ENCODE measurements at places on chromosomes 2 and 18.
A peak's percentile ranks its signal among the peaks of the same experiment; 100 is the strongest.

DNA sequence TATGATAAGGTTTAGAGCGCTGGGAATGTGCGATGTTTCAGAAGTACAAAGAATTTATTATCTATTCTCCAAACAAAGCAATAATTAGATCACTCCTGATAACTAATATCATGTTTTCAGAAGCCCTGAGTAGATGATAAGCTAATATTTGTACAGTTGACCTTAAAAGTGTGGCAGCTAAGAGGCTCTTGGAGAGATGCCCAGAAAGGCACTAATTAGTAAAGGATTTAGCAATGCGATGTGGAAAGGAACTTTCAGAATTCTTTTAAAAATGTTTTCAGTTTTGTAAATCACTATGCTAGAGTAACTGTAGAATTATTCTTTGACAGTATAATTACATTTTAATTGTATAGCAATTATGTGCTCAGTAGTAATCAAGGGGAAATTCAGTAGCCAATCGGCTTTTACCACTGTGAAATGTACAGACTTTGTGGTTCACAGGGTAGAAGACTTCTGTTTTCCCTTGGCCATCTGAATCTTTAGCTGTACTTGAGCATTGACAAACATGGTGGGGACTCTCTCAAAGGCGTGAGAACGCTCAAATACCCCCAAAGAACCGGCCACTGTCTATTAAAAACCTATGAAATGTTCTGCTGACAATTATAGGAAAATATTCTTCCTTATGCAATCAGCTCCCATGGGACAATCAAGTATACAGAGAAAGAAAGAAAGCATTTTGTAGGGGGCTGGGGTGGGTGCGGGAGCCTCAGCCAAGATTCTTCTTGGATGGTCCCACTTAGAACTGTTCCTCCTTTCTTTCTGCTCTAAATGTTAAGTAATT, 262.8 kb upstream of the AGAP1 start:
- DNase-seq, result peak; percentile 30

DNA sequence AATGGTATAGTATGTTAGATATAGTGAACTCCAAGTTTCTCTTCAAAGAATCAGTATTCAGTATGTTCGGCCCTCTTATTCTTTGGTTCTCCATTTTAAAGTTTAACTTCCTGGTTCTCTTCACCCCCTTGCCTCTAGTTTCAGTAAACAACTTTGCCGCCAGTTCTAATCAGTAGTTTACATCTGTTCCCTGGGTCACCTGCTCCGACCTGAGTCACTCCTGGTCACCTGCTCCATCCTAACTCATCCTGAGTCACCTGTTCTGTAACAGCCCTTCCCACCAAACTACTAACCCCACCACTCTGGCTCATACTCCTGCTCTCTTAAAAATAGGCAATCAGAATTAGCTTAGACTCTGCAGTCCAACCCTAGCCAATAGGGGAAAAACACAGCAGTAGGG, 23.7 kb upstream of the TEX51 start:
- no peak for DNase-seq

- DNase-seq, result peak; percentile 31
Observed at GRCh38 chr18:228586-228985, 39.3 kb downstream of the THOC1 start.

DNA sequence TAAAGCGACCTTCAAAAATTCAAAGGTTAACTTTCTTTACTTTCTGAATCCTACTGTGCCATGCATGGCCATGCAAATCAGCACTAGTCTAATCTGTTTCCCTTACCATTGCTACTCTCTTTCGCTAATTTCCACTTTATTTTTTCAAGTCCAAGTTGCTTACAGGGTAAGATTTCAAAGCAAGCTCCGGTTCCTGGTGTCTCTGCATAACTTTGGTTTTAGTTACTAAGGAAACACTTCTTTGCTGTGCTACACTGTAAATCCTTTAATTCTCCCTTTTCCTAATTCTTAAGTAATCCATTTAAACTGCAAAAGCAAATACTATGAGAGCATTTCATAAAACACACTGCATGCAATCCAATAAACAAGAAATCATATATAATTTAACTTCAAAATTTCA, 383.5 kb upstream of the LYPD1 start:
- DNase-seq, result peak; percentile 28

- DNase-seq, result peak; percentile 59
Observed at GRCh38 chr2:47307066-47307465, 95.9 kb upstream of the MSH2 start.

GRCh38 chr2:37469126-37469525, 124.7 kb downstream of the QPCT start:
- DNase-seq, result peak; percentile 86

DNA sequence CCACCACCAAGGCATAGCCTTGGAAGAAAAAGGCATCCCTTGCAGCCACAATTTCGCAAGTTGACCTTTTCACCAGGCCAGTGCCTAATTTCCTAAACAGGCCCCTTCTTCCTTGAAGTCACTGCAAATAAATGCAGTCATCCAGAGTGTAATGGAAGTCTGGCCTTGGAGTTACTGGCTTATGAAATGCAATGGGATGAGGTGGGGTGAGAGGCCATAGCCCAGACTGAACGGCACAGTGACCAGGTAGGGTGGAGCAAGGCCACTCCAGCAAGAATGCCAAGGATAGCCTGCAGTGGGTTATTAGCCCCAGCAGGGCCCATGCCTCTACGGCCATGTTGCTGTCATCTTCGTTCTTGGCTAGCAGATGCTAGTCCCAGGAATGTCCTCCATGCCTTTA, 68.4 kb downstream of the BCL11A start:
- no peak for DNase-seq

DNA sequence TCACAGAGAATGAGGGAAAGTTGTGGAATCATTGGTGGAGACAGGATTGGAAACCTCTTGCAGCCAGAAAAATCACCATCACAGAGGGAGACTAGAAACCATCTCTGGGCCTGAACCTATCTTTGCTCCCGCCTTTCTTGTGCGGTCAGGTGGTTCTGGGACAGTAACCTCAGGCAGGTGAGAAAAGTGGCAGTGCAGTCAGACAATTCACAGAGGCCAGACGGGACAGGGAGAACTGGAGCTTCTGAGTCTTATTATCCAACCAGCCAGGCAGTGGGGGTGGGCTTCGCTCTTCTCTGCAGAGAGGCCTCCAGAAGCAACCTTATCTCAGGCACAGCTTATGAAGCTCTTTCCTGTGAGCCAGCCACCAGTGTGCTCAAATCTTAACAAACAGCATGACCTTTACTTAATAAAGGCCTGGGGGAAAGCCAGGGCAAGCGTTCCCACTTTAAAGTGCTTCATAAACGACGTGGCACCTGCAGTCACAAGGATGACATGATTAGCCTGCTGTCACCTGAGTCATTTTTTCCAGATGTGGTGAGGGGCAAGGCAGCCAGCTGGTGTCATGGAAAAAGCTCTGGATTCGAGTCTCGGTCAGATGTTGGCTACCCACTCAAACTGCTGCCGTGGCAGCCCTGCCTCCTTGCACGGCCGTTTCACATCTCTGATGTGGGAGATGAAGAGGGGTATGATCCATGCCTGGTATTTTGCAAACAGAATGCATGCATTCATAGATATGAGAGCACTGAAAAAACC, 109.7 kb downstream of the B3GNT2 start:
- no peak for DNase-seq

- DNase-seq, result peak; percentile 41
Observed at GRCh38 chr2:75309596-75310463, 110.5 kb upstream of the TACR1 start.

GRCh38 chr2:3377279-3377611, 373 bp downstream of the EIPR1 start:
- DNase-seq, result peak; percentile 55

GRCh38 chr18:47260924-47261701, 9.7 kb upstream of the SKOR2 start:
- no peak for DNase-seq

DNA sequence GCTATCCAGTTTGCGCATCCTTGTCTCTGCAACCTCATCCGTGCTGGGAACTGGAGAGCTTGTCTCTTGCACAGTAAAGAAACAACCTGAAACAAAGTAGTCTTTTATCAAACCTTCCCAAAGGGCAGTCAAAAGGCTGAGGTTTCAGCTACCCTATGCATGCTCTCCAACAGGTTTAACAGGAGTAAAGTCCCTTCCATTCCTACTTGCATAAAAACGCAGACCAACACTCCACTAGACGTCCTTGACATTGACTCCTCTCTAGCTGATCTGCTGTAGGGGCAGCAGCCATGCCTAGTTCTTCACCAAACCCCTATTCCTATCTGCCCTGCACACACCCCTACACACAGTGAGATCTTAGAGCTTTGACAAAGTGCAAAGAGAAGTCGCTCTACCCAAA, 41.5 kb downstream of the L3MBTL4 start:
- DNase-seq, result no peak

- peak; percentile 95 for DNase-seq
Observed at GRCh38 chr2:5691985-5692529, at the start of gene SOX11. TSS of gene SOX11 (plus strand) at chr2:5692384. CDS start at chr2:5692722, 338 bp downstream.

GRCh38 chr2:191945623-191946022, 98.7 kb upstream of the CAVIN2 start:
- DNase-seq, result no peak

DNA sequence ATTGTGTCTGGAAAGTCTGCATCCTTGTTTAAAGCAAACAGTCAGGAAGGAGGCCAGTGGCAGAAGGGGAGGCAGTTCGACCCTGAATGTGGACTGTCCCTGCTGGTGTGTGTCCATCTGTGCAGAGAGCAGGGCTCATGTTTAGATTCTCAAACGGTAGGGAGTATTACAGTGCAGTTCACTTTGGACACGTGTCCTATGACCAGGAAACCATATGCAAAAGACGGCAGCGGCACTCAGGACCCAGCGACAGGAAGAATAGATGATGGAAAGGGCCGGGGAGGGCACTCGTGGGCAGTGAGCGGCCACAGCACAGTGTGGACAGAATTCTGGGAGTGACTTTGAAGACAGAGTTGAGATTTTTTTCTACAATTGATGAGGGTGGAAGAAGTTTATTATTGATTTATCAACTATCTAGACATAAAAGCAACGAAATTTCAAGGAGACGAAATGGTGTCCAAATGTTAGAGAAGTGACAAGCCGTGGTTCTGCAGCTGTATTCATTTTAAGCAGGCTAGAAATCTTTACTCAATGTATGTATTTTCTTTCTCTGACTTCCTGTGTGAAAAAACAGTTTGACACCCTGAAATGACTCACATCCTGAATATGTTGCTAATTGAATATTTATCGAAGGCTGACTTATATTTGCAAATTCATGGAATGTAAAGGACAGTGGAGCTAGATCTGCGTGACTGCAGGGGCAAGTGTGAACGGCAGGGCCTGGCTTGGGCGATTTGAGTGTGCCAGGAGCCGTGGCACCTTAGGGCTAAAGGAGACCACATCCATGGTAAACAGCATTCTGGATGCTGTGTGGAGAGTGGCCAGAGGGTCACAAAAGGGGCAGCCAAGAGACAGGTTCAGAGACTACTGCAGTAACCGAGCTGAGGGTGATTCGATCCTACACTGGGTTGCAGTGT, 214.2 kb downstream of the PTGR3 start:
- peak; percentile 49 for DNase-seq

GRCh38 chr18:6557057-6557769, 142.5 kb upstream of the L3MBTL4 start:
- DNase-seq, result no peak

DNA sequence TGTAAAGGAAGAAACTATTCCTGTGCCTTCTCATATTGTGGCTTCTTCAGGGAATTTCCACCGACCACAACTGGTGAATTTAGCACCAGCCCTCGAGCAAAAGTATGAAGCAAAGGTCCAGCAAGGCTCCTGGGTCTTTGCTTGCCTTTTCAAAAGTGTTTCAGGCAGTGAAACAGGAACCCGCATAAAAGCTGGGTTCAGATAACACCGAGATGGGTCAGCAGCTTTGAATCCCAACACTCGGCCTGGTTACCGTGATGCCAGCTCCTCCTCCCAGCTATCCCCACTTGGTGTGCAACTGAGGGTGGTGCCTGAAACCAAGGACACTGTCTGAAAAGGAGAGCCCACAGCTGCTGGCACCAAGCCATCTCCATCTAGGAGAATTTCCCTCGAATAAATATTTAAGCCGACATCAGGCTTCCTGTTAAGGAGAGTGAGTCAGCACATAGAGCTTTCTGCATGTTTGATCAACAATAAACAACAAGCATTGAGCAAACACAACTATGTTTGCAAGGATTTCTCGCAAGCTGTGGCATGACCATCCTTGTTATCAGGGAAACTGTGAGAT, 69.5 kb downstream of the ANTXR1 start:
- peak; percentile 77 for DNase-seq

DNA sequence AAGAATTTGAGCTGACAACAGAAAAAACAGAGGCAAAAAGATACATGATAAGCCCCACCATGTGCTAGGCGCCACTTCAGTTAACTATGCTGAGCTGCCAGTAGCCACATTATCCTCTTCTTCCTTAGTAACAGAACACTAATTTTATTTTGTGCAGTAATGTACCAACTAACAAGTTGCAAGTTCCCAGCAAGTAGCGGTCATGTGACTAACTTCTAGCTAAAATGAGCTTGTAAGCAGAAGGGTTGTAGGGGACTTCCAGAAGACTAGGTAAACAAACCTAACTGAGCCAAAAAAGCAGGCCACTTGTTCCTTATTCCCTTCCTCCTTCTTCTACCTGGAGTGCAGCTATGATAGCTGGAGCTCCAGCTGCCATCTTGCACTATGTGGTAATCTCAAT, 75.5 kb downstream of the DTNB start:
- DNase-seq, result no peak

GRCh38 chr2:193549661-193550060, 1354.9 kb upstream of the TMEFF2 start:
- DNase-seq, result no peak

DNA sequence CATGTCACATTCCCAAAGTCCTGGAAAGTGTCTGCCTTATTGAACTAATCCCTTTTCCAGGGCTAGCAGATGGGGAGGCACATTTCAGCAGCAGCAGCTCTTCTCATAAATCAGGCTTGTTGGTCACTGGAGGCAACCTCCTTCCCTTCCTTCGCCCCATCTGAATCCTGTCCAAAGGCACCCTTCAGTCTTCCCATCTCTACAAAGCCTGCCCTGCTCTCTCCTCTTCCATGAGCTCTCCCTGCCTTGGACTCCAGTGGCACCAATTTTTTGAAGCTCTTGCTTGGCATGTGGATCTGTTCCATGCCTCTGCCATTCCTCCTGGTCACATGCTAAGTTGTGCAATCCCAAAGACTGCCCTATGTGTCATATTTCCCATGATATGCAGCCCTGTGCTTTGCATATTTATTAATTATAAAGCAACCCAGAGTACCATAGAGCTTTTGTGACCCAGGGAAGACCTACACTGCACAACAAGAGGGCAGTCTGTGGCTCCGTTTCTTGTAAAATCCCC, 70.3 kb downstream of the ANTXR1 start:
- DNase-seq, result peak; percentile 34

DNA sequence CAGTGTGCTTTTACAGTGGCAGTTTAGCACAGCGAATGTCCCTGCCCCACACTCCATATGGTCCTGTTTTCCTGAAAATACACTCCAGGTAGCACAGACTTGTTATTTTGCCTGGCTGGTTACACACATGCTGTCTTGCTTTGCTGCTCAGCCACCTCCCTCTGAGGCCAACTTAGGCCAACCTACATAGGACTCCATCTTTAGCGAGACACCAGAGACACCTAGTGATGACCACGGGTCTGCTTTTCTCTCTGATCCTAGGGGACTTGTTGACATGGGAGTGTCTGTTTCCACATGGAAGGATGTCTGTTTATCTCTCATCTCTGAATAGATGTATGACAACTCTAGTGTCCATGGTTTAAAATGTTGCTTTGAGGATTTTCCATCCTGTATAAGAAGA, 43.3 kb downstream of the PLEKHB2 start:
- DNase-seq, result no peak

- DNase-seq, result no peak
Observed at GRCh38 chr2:238247002-238247822, 7.4 kb upstream of the HES6 start.
